ENCODE measurements at places on chromosomes 4 and X. TPM values are rescaled to one million over a fixed set of nuclear protein-coding genes. Genes with fewer than 3 reads are reported as not detected.

Gene FABP2
- total RNA-seq: not detected

Gene CXXC4
- total RNA-seq: 0.76 TPM

Gene MAGED4
- total RNA-seq: 82.9 TPM

Gene ART3
- total RNA-seq: not detected

Gene COMMD8
- 20.7 TPM for total RNA-seq

Gene TBX22
- not detected for total RNA-seq

Gene DGKK
- total RNA-seq: not detected

Gene CLDN2
- 2.0 TPM for total RNA-seq

Gene SMIM10L2A
- 2.3 TPM for total RNA-seq

Gene TLR6
- total RNA-seq: 0.49 TPM

Gene ASB11
- not detected for total RNA-seq

Gene ANXA3
- total RNA-seq: 138 TPM

Gene DMRTC1
- total RNA-seq: not detected

Gene NAP1L5
- total RNA-seq: 2.9 TPM

Gene MSX1
- total RNA-seq: 0.16 TPM

Gene CTAG2
- total RNA-seq: 2.8 TPM

Gene LEF1
- 9.5 TPM for total RNA-seq

Gene GPR78
- not detected for total RNA-seq

Gene IL2
- total RNA-seq: not detected

Gene RENBP
- total RNA-seq: 0.98 TPM

Gene GPR143
- total RNA-seq: 27.1 TPM

Gene NOCT
- total RNA-seq: 22.2 TPM

Gene USP27X
- total RNA-seq: 2.3 TPM

Gene TNMD
- total RNA-seq: not detected

Gene PGAM4
- total RNA-seq: not detected

Gene USP17L12
- total RNA-seq: not detected

Gene IL2RG
- not detected for total RNA-seq

Gene GPC3
- total RNA-seq: 3.7 TPM

Gene CCSER1
- total RNA-seq: 0.65 TPM

Gene NXF2B
- not detected for total RNA-seq

Gene RIPPLY1
- 0.51 TPM for total RNA-seq

Data from mesangial cell (primary cell).